ENCODE measurements at places on chromosomes 3 and 15.

- no peak for DNase-seq
These were observed 28.2 kb downstream of the MYEF2 start for GRCh38 chr15:48149858-48150257.

- DNase-seq = no peak
These were observed 1.8 kb upstream of the CEP97 start for GRCh38 chr3:101722394-101723173.

DNA sequence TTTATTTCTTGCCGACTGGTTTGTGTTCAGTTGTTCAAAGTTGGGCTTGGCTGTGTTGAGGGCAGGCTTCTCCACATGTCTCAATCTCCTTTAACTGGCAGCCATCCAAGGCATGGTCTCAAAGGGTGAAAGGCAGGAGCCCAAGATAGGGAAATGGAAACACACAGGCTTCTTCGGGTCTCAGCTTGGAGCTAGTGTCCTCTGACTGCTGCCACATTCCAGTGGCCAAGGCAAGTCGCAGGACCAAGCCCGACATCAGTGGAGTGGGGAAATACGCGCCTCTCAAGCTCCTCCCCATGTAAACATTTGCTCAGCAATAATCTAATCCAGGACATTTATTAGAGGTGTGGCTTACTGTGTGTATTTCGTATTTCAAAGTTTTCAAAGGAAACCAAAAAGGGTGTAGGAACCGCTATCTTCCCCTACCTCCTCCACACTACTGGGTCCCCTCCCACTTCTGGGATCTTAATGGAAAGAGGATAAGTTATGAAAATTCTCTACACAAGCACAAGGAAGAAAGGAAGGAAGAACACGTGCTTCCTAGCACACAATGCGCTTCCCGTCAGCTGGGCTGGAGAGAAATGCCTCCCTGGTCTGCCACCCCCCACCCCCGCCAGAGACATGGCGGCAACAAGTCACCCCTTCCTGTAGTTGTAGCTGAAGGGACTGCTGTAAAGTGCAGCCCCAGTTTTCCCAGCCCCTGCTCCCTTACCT lies 181.7 kb downstream of the FAM43A start:
- no peak for DNase-seq

DNA sequence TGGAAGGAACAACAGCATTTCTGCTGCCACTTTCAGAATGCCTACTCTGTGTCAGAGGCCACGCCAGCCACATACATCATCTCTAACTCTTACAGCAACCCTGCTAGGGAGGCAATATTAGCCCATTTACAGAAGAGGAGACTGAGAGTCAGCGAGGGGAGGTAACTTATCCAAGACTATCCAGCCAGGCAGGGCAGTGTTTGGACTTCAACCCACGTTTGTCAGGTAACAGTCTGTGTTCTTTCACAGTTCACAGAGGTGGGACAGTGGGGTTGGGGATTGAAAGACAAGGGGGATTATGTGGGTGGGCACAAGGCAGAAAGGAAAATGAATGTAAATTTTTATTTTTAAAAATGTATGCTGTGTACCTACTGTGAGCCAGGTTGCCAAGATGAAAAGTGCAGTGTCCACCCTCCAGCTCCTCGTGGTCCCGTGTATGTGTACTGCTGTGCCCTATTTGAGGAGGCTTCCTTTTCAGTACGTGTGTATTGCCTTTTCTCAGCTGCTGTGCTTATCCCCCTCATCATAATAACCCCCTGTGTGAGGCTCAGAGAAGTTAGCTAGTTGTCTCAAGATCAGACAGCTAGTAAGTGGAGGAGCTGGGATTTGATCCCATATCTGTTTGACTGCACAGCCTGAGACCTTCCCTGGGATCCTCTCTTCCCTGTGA lies 16.5 kb upstream of the ATP2B2 start:
- no peak for DNase-seq

DNA sequence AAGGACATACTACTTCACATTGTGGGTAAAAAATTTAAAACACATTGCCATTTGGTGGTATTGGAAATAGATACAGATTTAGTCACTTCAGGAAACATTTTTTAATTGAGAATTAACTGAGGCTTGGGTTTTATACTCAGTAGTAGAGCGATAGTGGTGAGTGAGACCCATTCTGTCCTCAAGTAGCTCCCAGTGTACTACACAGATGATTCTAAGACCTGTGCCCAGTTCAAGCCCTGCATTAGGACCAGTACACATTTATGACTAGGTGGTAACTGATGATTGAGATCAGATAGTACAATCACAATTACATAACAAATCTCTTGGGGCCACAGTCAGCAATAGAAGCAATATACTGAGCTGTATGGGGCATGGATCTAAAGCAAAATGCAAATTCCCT lies 67.4 kb downstream of the GADL1 start:
- no peak for DNase-seq

GRCh38 chr15:56293495-56294292 lies 50.0 kb upstream of the RFX7 start:
- no peak for DNase-seq

GRCh38 chr3:8298021-8298954 lies 203.3 kb upstream of the LMCD1 start:
- DNase-seq = no peak

DNA sequence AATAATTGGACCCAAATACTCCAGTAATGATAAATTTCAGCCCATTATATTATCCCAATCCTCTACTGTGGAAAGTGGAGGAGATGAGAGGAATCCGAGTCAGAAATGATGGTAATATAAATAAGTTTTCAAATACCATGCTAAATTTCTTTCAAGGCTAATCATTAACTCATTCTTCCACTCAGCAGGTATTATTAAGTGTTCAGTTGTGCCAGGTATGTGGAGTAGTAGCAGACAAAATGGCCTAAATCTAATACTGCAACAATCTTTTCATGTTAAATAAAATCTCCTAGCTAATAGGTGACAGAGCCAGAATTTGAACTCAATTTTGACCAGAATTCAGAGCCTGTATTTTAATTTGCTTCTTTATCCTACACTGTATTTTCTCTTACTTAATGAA lies 538.6 kb upstream of the ROBO2 start:
- DNase-seq = no peak
